ENCODE measurements at places on chromosomes 2 and 18. TPM values are rescaled to one million over a fixed set of nuclear protein-coding genes. Genes with fewer than 3 reads are reported as not detected.

DNA sequence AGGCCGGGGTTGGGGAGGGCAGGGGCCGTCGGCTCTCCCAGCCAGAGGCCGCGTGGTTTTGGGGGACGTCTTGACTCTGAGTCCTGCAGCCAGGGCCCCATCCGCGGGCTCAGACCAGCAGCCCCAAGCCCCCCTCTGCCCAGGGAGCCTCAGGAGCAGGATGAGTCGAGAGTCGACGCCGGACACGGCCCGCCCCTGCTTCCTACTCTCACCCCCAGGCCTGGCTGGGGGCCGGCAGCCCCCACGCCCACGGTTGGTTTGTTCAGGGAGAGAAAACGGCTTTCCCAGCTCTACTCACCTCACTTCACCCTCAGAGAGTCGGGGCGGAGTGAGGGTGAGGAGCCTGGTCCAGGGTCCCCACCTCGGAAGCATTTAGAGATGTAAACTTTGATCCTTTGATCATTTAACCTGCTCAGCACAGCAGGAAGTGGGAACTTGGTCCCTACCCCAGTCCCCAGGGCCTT lies 6.9 kb downstream of the SNORC start:
- DNase-seq, result no peak

GRCh38 chr2:71888751-71889445 lies 258.8 kb downstream of the CYP26B1 start:
- DNase-seq, result no peak

- DNase-seq, result no peak
Measured at GRCh38 chr18:47118981-47119380, 31.3 kb downstream of the HDHD2 start.

ID2 gene
- 255 TPM for total RNA-seq

AQP12A gene
- total RNA-seq, result not detected

CCDC141 gene
- total RNA-seq, result 0.58 TPM

MARCHF4 gene
- not detected for total RNA-seq

CMPK2 gene
- 3.6 TPM for total RNA-seq

KCNG3 gene
- total RNA-seq, result not detected

LHCGR gene
- not detected for total RNA-seq

ADNP2 gene
- total RNA-seq, result 24.6 TPM

ARHGEF33 gene
- total RNA-seq, result 0.72 TPM
